Natural killer cell (primary cell): ENCODE measurements at places on chromosomes 2 and 18.

DNA sequence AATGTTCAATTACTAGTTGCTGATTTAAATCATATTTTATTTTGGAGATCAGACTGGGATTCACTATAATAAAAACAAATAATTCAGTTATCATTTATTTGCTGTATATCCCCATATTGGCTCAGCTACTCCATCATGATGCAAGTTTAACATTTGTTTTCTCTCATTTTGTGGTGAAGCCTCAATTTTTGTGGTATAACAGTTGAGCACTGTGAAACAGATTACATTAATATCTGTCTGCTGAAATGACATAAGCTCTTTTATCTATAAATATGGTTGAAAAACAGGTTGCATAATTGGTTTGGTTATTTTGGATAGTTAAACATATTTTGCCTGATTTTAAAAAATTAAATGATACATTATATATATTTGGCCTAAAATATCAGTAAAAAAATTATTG, 67.7 kb downstream of the DPP4 start:
- H3K36me3 ChIP-seq, result no peaks in the 10 kb centered on the region
- no peak overlapping the region for H3K4me3 ChIP-seq
- no peaks in the 10 kb centered on the region for H3K4me1 ChIP-seq
- DNase-seq, result no peak

DNA sequence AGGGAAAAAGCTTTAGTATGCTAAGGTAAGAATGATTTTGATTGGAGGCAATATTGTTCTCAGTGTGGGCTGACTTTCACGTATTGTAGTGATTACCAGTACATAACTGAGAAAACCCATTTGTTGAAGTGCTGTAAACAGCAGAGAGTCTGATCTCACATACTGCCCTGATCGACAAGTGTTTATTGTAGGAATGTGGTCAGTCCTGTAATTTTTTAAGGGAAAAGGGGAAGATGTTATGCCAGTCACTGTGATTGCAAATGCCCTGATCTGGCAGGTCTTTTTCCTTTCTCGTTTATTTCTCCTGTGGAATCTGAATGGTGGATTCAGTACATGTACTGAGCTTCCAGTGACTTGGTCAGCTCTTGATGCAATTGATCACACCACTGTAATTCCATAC, 11.5 kb downstream of the SPATS2L start:
- H3K36me3 ChIP-seq, result no peaks in the 10 kb centered on the region
- no peak overlapping the region for H3K27ac ChIP-seq
- H3K27me3 ChIP-seq, result no peaks in the 10 kb centered on the region
- no peaks in the 10 kb centered on the region for H3K4me1 ChIP-seq
- H3K4me3 ChIP-seq, result no peak overlapping the region
- DNase-seq, result no peak

DNA sequence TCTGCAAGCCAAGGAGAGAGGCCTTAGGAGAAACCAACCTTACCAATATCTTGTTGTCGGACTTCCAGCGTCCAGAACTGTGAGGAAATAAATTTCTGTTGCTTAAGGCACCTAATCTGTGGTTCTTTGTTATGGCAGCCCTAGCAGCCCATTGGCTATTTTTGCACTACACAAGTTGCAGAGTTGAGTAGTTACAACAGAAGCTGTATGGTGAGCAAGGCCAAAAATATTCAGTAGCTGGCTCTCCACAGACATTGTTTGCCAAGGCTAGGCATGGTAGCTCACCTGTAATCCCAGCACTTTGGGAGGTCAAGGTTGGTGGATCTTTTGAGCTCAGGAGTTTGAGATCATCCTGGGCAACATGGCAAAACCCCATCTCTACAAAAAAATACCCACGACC, 27.1 kb upstream of the SCYGR1 start:
- no peak overlapping the region for H3K4me3 ChIP-seq
- no peaks in the 10 kb centered on the region for H3K27me3 ChIP-seq
- no peak for DNase-seq

DNA sequence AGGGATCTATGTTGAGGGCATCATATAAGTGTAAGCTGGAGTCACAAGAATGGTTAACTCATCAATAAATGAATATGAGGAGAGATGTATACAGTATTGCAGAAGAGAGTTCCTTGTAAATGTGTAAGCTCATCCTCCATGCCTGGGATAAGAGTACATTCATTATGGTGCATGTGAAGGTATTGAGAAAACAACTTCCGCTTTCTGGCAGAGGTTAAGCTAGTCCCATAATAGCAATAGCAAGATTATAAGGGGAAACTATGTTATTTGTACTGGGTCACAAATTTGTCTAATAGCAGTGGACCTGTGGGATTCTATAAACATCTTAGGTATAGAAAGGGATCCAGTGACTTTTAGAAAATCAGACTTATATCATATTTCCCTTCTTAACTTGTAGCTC, 44.1 kb downstream of the SCN2A start:
- DNase-seq, result no peak
- no peak overlapping the region for H3K27ac ChIP-seq
- no peaks in the 10 kb centered on the region for H3K4me1 ChIP-seq
- H3K27me3 ChIP-seq, result no peaks in the 10 kb centered on the region
- no peak overlapping the region for H3K4me3 ChIP-seq
- no peaks in the 10 kb centered on the region for H3K36me3 ChIP-seq

GRCh38 chr2:8054070-8054469, 627.8 kb upstream of the ID2 start:
- no peaks in the 10 kb centered on the region for H3K27me3 ChIP-seq
- H3K4me1 ChIP-seq, result peaks cover 28% of the 10 kb centered on the region
- DNase-seq, result no peak
- no peak overlapping the region for H3K4me3 ChIP-seq
- H3K27ac ChIP-seq, result no peak overlapping the region
- H3K36me3 ChIP-seq, result no peaks in the 10 kb centered on the region

DNA sequence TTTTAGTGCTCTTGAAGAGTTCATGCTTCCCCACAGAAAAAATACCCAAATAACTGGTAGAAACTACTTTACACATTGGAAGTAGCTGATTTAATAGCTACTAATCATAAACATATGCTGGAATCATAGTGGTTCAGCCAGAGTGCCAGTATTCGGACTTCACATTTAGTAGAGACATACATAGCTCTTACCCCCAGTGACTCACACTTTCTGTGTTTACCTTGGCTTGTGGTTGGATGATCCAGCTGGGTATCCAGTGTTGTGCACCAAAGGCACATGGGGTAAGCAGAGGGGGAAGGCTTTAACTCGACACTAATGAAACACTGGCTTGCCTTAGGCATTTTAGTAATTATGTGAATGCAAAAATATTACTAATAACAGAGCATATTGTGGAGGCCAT, 18.1 kb downstream of the ARHGAP28 start:
- H3K27ac ChIP-seq, result no peak overlapping the region
- no peak overlapping the region for H3K4me3 ChIP-seq
- no peaks in the 10 kb centered on the region for H3K4me1 ChIP-seq
- H3K27me3 ChIP-seq, result no peaks in the 10 kb centered on the region
- DNase-seq, result no peak

DNA sequence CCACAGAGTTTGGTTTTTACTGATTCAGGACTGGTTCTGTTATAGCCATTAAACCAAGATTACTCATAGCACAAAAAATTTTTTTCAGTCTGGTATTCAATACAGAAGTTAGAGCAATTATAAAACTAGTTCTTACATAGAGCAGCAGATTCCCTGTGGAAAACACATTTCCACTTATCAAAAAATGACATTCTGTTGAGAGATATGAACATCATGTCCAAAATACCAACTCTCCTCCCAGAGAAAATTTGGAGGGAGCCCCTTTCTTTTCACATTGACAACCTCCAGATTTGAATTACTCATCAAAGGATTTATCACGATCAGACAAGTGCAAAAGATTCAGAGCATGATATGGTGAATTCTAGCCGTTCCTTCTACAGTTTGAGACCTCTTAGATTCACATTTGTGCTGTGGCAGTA, 126.8 kb upstream of the SERPINE2 start:
- no peak overlapping the region for H3K27ac ChIP-seq
- H3K36me3 ChIP-seq, result no peaks in the 10 kb centered on the region
- no peak for DNase-seq
- no peak overlapping the region for H3K4me3 ChIP-seq

DNA sequence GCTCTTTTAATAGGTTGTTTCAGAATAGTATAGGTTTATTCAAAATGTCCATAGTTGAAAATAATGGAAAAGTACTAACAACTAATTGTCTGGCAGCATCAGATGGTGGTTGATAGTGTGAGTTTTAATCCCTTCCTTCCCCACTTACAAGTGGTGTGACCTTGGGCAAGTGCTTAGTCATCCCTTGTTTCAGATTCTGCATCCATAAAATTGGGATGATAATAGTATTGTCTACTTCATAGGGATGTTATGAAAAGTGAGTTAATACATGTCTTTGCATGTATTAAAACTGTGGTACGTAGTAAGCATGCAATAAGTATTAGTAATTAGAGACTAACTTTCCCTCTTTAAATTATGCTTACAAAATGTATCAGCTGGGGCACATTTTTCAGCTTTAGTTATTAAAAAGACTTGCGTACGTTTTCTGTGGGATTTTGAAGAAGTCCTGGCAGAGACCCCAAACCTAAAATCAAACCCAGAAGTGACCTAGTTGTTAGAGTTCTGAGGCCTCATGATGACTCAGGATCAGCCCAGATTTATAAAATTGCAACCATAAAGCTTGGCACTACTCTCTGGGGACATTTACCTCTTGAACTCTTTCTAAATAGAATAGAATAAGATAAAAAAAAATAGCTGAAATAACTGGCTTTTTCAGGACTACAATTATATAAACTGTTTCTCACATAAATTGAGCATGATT, 8.6 kb downstream of the ITGA4 start:
- H3K36me3 ChIP-seq, result peaks cover 43% of the 10 kb centered on the region
- H3K4me1 ChIP-seq, result peaks cover 20% of the 10 kb centered on the region
